Activated CD8-positive, alpha-beta memory T cell treated with anti-CD3 and anti-CD28 coated beads for 1 hour (primary cell): ENCODE measurements at places on chromosomes 4 and X.

DNA sequence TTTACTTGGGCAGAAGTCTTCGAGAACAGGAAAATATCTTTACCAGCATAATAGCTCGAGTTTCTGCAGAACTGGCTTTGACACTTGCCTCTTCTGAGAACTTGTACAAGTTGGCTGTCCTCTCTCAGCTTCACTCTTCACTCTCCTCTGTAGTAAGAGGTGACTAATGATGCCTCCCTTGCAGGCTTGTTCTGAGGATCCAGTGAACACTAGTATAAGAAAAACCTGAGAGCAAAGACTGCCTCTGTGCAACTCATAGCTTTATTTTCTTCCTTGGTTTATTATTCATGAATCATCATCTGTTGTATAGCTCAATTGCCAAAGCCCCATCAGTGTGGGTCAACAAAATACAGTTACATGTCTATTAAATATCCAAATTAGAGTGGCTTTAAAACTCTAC lies 266.7 kb upstream of the CLNK start:
- DNase-seq = no peak

DNA sequence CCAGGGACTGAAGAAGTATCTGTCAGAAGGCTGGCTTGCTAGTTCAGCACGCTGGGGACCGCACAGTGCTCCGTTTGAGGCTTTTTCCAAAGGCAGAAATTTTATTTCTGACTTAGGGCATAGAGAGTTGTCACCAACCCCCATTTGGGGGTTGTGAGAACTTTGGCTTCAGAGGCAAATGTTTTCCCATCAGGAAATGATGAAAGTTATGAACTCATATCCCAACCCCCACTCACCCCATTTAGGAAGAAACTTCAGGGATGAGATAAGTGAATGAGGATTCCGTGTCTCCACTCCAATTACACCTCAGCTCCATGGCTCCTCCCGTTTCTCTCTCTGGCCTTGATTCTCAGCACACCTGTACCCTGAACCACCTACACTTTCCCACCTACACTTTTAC lies 4.3 kb upstream of the WDR13 start:
- no peak for DNase-seq

DNA sequence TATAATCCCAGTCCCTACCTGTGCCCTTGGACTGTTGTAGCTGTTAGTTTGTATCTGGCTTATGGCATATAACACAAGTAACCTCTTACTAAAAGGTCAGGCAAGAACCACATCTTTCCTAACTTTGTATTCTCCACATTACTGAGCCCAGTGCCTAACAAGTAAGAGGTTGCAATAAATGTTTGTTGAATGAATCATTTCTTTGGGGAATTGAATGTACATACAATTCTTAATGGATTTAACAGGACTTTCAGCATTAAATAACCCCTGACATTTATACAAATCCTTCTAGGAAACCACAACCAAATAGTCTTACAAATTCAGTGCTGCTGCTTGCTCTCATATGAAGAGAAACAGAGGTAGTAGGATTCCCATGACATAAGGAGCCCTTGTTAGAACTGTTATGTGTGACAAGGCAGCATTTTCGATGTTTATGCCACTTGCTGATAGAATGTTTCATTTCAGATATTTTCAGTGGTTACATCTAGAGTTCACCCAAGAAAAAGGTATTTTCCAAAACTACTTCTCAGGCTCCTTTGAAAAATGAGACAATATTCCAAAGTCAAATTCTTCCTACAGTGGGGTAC lies 62.0 kb downstream of the MBNL3 start:
- DNase-seq = no peak

GRCh38 chrX:44705817-44706551 lies 137.8 kb upstream of the DUSP21 start:
- no peak for DNase-seq

DNA sequence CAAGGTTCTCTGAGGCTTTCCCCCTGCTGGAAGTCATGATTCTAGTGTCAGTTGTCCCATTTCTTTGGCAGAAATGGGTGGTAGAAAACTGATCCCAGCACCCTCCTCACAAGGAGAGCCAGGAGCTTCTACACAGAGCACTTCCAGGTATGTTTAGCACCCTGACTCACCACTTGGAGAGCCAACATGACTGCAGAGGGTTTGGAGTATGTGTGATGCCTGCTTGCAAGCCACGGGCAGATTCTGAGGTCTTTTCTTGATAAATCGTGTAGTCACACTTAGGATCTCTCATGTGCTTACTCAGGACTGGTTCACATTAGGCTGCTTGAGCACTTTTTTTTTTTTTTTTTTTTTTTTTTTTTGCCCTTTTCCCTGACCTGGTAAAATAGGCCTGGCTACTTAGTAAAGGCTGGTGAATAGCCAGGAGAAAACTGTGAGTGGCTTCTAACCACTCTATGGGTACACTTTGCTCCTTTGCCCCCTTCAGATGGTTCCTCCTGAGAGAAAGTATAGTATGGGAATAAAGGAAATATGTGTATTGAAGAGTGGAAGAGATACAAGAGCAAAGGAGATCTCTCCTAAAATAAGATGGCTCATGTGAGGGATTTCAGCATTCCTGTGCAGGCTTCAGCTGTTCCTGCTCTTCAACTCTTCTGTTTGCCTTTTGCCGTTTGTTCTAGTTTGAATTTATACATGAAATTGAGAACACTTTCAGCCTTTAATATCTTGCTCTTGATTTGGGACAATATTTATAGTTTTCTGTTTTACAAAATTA lies 103.6 kb downstream of the EMCN start:
- DNase-seq = no peak

GRCh38 chr4:107825072-107825824 lies 516 bp downstream of the SGMS2 start:
- no peak for DNase-seq

DNA sequence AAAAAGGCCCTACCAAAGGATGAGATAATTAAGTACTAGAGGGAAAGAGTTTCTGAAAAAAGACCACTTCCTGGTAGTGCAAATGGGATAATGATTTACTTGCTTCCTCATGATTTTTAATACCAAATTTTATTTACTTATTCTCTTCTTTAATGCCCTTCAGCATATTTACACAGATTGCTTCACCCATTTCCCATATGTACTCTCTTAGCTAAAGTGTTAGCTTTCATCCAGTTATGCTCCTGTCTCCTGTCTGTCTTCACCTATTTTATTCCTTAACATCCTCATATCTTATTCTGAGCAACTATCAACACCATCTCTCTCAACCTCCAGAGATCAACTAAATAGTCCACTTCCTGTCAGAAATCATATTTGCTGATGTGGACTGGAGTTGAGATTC lies 183.2 kb upstream of the HS3ST1 start:
- DNase-seq = no peak

GRCh38 chrX:49930039-49930438 lies 7.6 kb downstream of the CLCN5 start:
- DNase-seq = no peak

GRCh38 chrX:148938348-148938747 lies 437.9 kb downstream of the AFF2 start:
- no peak for DNase-seq

DNA sequence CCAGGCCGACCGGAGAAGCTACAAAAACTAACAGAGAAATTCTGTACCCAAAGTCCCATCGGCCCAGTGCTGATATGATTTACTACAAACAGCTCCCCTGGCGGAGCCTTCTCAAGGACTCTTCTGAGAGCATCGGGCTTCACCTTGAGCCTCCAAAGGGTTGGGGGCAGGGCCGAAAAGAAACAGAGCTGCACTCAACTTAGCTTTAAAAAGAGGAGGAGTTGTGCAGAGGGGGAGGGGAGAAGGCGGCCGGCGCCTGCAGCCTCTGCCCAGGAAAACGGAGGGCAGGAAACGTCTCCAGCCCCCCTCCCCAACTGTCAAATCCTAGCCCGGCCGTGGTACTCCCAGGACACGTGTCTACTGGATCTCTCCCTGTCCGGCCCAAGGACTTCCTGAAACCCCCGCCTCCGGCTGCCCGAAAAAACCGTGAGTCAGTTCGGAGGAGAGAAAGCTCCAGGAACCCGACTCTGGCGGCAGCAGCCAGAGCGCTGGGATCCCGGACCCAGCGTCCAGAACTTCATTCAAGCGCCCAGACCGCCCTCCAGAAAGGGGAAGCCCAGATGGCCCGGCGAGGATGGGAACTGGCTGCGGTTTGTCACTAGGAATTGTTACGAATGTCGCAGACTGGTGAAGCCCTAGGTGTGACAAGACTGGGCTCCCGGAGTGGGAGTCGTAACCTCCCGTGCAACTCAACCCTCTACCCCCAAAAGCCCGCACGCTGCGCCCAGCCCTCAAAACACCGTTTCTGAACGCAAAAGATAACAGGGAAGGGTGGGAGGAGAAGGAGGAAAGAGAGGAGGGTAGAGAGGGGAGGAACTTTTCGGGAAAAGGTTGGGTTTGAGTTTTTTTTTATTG lies 973 bp downstream of the ADAMTS3 start:
- no peak for DNase-seq

DNA sequence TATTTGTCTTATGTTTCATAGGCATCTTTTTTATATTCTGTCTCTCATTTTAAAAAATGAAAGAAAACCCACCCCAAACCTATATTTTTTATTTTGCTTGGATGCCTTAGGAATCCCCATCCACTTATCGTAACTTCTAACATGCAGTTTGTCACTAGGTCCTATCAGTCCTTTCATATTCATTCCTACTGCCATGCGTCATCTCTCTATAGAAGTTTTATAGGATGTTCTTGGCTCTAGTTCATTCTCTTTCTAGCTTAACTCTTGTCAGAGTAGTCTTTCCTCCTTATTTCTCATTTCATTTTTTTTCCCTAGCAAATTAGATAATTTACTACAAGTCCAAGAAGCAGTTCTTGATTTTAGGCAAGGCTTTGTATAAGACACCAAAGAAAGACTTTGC lies 92.7 kb downstream of the LARP1B start:
- no peak for DNase-seq
